Activated naive CD8-positive, alpha-beta T cell treated with anti-CD3 and anti-CD28 coated beads, Interleukin-2, amount 50 U/mL, for 24 hours (primary cell): ENCODE measurements at places on chromosomes 5 and 9.

DNA sequence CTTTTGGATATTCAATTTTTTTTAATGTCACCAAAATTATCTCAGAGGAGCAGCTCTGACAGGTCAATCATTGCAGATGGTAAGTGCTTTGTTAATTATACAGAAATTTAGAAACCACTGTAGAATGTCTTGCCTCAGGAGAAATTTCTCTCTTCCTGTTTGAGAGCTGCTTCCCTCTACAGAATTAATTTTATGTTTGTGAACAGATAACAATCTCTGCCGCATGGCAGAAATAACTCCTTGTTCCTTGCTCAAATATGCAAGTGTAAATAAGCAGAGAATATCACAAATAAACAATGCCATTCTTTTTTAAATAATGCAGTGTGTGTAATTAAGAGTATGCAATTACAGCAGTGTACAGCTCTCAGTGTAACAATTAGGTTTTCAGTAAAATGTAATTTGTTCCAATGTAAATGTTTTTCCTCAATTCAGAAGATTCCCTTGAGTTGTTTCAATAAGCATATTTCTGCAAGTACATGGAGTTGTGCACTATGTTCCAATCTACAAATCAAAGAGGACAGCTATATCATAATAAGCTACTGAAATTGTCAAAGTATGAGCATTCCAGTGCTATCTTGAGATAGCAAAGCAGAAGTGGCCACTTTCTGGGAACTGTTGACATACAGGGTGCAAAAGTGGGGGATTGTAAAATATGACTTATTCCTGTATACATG, 1012.8 kb downstream of the MAT2B start:
- no peak for DNase-seq

DNA sequence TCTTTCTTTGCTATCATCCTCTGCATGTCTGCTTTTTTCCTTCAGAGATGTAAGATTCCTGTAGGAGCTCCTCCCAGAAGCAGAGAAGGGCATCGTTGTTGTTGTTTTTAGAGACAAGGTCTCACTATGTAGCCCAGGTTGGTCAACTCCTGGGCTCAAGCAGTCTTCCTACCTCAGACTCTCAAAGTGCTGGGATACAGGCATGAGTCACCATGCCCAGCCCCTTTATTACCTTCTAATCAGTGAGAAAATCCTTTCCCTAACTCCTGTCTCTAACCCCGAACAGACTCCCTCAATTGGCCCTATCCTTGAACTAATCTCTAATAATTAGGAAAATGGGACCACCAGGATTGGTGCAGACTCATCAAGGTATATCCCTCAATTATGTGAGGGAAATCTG, 64.4 kb downstream of the GALNT10 start:
- DNase-seq: no peak

DNA sequence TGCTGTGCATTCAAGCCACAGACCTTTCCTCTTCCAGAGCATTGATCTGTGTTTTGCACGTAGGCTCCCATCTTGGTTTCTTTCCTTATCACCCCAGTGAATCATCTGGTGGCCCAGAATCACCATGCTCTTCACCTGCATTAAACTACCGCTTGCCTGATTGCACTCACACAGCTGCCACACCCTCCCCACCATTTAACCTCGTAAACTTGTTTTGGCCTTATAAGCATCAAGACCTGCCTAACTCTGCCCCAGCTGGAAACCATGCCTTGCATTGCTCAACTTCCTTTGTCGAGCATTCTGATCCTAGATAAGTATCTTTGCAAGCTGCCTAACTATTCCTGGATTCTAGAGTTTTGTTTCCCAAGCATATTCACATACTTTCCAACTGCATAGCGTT, 369.6 kb upstream of the SEMA6A start:
- no peak for DNase-seq

DNA sequence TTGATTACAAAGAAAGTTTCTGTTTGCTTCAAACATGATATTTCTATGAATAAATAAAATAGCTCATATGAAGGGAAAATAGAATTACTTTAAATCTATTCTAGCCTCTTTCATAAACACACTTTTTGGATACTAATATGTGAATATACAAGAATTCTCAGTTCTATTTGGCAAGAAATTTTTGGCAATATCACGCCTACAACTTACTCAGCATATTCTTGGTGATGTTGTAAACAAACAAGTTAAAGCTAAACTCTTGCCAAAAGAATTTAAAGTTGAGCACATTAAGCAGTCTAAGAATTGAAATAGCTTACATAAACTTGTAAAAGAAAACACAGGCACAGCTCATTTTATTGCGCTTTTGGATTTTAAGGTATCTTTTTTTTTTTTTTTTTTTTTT, 209.8 kb downstream of the CDH12 start:
- DNase-seq: no peak

GRCh38 chr5:98698359-98698758, 75.1 kb upstream of the RGMB start:
- DNase-seq: no peak

DNA sequence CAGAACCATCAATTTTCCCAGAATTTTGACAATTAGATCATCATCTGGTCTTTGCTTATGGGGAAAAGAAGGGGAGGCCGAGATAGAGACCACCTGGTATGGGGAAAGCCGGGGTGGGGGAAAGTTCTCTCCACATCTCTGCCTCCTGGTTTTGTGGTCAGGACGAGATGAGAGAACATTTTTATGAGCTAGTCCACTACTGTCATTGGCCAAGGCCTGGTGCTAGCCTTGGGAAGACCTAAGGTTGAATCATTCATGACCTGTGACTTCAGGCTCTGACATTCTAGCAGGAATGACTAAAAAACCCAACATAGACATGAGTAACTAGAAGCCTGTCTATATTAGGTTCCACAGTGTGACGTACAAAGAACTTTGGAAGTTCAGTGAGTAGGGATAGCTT, 135.2 kb downstream of the PTTG1 start:
- no peak for DNase-seq

DNA sequence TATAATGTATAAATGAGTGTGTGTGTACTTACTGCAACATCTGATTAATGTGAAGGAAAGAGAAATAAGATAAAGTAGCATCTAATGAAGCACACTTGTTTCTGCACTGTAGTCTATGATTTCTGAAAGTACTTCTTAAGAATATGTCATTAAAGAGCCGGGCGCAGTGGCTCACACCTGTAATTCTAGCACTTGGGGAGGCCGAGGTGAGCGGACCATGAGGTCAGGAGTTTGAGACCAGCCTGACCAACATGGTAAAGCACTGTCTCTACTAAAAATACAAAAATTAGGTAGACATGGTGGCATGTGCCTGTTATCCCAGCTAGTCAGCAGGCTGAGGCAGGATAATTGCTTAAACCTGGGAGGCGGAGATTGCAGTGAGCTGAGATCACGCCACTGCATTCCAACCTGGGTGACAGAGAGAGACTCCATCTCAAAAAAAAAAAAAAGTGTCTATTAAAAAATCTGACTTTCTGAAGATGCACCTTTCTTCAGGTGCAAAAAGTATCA, 556.9 kb downstream of the PTPRD start:
- DNase-seq: no peak

- DNase-seq: no peak
These were observed 202.1 kb downstream of the DEPDC1B start for GRCh38 chr5:60497706-60498500.

- no peak for DNase-seq
These were observed 71.3 kb upstream of the RNF38 start for GRCh38 chr9:36471359-36471758.

GRCh38 chr5:95184924-95185323, 100.0 kb downstream of the MCTP1 start:
- no peak for DNase-seq

DNA sequence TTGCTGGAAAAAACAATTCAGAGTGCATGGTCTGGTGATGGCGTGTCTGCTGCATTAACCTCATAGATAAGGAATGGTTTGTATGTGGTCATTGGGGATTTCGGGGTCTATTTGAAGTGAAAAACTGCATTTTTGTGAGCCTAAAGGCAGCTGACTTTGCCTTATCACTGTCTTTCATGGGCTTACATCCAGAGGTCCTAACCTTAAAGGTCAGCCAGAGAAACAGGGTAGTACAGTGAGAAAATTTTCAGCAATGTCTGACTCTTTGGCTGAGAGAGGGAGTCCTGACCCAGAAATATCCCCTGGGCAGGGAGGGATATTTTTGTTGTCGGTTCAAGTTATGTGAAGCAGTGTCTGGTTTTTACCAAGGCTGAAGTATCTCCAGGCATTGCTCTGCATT, 5.7 kb downstream of the PCSK5 start:
- DNase-seq: no peak

DNA sequence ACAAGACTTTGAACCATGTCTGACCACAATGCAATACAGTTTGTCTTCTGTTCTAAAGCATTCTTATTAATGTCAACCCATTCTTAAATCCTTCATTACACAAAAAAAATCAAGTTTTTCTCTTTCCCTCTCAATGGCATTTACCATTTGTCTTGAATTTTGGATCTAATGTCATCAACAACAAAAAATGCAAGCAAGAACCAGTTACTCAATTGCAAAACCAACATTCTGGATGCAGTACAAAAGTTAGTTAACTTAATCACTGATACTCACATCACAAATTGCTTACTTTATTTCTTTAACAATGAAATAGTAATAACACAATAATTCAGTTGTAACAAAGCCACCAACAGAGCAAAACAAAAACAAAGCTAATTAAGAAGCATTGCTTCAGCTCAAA, 6.0 kb downstream of the C9orf40 start:
- DNase-seq: no peak

DNA sequence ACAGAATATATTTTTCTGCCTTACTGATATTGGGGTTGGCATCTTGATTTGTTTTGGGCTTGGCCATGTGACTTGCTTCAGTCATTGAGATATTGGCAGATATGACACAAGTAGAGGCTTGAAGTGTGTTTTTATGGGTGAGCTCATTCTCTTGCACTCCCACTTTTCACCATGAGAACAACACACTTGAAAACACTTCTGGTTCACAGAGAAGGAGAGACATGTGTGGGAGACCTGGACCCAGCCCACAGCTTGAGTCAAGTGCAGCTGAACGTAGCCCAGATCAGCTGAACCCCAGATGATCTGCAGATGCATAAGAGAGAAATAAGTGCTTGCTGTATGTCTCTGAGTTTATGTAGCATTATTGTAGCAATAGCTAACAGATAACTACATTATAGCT, 155.4 kb downstream of the SEMA6A start:
- no peak for DNase-seq

DNA sequence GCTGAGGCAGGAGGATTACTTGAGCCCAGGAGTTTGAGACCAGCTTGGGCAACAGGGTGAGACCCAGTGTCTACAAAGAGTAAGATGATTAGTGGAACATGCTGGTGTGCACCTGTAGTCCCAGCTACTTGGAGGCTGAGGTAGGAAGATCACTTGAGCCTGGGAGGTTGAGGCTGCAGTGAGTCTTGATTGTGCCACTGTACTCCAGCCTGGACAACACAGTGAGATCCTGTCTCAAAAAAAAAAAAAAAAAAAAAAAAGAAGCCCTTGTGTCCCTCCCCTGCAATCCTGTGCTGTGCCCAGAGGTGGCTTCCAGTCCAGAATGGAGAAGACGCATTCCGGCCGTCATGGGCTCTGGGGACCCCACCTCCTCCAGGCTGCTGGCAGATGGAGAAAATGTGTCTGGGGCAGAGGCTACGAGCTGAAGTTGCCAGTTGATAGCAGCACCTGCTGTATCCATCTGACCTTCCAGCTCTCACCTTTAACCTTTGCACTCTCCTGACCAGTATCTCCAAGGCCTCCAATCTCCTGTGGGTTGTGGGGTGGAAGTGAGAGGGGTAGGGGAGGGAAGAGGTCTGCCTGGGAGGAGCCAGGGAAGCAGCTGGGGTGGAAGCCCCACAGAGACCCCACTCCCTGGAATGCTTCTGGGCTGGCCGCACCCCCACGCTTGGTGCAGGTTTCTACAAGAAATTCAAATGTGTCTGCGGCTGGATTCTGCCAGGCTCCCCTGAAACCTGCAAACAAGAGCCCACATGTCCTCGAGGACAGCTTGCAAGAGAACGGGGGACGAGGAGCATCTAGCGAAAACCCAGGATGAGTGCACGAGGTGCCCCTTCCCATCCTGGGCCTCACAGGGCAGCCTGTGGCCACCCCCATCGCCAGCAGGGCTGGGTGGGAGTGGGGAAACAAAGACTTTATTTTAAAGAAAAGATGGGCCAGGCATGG, 148.3 kb upstream of the IER5L start:
- DNase-seq: no peak

- no peak for DNase-seq
These were observed 125.9 kb downstream of the NFIB start for GRCh38 chr9:14188011-14188410.

GRCh38 chr9:27126670-27127069, 17.6 kb downstream of the TEK start:
- DNase-seq: no peak

DNA sequence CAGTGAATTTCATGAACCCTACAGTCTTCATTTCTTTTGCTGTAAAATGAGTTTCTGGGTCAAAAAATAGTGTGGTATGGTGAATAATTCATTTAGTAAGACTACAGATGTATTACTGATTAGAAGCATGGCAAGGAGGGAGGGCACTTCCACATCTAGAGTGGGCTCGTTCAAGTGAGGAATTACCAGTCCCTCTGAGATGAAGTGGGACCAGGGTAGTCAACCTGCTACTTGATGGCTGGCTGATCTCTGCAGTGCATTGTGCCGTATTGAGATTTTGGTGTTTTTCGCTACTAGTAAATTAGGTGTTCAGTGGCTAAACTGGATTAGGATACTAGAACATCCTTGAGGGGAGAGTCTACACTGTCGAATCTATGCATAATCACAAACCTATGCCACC, 10.8 kb downstream of the CDC37L1 start:
- DNase-seq: no peak

DNA sequence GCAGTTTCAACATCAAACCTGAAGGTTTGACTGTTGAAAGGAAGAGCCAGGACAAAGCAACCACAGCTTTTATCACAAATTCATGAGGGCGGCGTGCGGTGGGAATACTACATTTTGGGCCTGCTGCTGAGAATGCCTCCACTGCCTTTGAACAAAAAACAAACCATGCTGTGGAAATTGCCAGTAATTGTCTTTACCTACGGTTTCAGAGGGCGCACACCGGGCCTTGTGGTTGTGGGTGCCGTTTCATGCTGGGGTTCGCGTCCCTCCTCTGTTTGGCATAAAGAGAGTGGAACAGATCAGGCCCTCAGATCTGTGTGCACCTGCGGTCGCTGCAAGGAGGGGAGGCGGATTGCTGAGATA, 27.6 kb upstream of the TCF7 start:
- DNase-seq: peak; percentile 81

GRCh38 chr5:143403334-143403592, 223 bp downstream of the NR3C1 start:
- no peak for DNase-seq

DNA sequence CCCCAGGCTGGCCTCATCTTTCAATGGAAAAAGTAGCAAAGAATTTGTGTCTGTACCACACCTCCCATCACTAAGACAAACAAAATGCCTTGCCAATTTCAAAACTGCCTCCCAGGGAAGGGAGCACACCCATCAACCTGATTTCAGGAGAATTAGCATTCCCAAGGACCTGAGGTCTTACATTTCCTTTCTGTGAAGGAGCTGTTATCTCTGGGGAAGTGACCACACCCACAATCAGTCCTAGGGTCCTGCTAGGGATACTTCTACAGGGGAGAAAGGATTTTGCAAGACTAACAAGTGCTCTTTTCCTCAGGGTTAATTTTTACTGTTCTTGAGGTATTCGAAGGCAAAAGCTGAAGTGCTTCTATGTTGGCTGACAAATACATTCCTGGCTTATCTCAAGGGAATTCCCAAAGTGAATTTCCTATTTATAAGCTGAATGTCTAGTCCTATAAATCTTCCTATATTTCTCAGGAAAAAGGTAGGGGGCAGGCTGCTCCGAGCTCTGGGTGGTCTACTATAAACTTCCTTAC, 97.4 kb upstream of the ITGA1 start:
- DNase-seq: no peak

- no peak for DNase-seq
These were observed 1.2 kb upstream of the NELFB start for GRCh38 chr9:137253717-137254623.
